Common myeloid progenitor, CD34-positive (primary cell): ENCODE measurements at places on chromosomes 12 and 14.

DNA sequence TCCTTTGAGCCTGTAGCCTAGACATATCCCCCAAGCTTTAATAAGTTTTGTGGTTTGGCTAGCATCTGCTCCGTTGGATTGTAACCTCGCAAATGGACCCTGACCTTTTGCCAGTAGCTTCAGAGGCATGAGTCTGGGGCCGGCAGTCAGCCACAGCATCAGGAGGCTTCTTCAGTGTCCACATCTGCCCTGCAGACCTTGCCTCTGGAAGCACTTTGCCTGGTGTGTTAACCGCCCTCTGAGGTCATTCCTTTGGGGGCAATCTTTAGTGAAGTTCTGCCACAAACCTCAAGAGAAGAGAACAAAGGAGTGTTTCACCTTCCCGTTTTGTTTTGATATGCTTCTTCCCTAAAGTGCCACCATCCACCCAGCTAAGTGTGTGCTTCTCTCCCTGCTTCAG lies 71.4 kb downstream of the GNS start:
- DNase-seq, result no peak

- no peak for DNase-seq
Measured at GRCh38 chr12:117441751-117442150, 80.3 kb upstream of the NOS1 start.

GRCh38 chr12:48030173-48030650 lies 25.9 kb upstream of the COL2A1 start:
- DNase-seq, result peak; percentile 49

DNA sequence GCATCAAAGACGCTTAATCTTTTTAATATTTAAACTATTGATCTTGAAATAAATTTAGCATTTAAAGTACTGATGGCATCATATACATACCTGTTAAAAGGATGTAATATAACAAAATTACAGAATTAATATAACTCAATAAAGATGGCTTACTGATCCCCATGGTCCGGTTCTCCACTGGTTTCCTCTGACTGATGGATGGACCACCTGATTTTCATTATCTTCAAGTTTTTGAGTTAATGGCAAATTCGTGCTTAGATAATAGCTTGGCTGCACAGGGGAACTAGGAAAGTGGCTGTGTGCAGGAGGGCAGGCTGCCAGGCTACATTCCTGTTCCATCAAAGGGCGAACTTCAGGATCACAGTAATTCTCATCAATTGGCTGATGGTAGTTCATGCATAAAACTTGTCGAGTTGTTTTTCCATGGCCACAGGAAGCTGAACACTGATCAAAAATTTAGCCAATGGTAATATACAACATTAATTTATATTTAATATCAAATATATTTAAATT lies 123.9 kb downstream of the ADAMTS20 start:
- DNase-seq, result no peak

GRCh38 chr12:27667540-27667939 lies 28.7 kb upstream of the REP15 start:
- DNase-seq, result peak; percentile 4

DNA sequence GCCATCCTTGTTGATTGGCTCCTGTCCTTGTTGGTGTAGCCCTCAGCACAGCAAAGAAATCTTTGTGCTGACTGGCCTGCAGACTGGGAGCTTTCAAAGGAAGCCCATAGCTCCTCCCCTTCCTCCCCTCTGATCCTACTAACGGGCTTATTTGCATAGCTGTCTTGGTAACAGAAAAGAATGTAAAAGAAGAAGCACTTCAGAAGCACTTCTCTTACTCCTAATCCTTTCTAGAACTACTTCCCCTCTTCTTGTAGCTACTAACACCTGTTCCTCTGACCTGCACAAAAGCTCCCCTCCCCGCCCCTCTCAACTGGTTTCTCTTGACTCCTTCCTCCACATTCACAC lies 14.3 kb upstream of the RIC8B start:
- peak; percentile 42 for DNase-seq

DNA sequence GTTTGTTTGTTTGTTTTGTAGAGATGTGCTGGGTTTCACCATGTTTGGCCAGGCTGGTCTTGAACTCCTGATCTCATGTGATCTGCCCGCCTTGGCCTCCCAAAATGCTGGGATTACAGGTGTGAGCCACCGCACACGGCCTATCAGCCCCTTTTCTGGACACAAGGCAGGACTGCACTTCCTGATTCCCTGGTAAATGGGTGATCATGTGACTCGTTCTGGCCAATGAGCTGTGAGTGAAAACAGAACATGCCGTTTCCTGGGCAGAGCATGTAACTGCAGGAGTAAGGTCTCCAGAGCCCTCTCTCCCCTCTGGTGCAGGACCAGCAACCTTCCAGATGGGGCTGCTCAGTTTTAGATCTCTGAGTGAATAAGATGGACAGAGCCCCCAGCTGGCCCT lies 92.7 kb downstream of the ITPK1 start:
- DNase-seq, result peak; percentile 46

- no peak for DNase-seq
Measured at GRCh38 chr14:63249092-63249491, 44.8 kb downstream of the RHOJ start.

DNA sequence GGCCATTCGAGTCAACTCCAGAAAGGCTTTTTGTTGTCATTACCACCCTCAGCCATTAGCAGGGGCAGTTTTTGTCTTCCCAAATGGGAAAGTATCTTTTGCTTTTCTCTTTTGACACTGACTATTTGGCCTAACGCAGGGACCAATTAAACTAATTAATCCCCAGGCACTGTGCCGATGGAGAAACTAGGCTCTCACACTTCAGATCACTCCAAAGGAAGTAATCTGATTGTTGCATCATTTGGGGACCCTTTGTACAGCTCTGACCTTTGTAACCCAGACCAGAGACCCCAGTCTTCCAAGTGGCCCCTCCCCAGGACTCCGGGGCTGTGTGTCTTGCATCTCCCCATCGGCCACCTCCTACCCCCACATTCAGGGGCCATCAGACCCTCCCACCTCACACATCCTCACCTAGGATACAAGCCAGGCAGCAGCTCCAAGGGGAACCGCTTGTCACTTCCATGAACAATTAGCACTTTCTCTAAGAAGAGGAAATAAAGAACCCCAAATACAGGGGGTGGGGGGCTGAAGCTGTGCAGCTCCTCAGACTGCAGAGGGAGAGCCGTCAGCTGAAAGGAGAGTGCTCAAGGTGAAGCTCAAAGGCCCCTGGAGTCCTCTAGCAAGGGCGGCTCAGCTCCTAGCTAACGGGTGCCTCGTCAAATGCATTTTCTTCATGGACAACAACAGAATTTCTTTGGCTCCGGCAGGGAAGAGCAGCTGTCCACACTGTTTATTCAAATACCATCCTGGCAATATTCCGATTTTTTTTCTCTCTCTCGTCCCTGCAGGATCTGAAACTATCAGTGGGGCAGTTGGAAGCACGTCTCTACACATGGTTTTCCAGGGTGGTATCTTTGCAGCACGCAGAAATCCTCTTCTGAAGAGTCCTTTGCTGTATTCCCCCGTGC lies 64.3 kb upstream of the DIO3 start:
- DNase-seq, result no peak

DNA sequence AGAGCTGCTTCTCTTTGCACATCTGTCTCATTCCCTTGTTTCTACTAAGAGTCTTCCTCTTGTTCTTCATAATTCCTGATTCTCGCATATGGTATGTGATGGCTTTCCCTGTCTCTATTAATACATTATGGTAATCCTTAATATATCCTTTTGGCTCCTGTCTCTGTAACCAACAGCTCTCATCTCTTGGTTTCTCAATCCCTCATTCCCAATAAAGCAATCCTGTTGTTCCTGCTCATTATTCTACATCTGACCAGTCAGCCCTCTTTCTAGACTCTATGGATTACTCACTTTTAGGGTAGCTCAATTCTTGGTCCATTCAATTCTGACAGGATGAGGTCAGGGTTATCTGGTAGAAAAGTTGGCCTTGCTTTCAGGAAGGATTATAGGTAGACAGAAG lies 349.9 kb downstream of the LRIG3 start:
- DNase-seq, result no peak

DNA sequence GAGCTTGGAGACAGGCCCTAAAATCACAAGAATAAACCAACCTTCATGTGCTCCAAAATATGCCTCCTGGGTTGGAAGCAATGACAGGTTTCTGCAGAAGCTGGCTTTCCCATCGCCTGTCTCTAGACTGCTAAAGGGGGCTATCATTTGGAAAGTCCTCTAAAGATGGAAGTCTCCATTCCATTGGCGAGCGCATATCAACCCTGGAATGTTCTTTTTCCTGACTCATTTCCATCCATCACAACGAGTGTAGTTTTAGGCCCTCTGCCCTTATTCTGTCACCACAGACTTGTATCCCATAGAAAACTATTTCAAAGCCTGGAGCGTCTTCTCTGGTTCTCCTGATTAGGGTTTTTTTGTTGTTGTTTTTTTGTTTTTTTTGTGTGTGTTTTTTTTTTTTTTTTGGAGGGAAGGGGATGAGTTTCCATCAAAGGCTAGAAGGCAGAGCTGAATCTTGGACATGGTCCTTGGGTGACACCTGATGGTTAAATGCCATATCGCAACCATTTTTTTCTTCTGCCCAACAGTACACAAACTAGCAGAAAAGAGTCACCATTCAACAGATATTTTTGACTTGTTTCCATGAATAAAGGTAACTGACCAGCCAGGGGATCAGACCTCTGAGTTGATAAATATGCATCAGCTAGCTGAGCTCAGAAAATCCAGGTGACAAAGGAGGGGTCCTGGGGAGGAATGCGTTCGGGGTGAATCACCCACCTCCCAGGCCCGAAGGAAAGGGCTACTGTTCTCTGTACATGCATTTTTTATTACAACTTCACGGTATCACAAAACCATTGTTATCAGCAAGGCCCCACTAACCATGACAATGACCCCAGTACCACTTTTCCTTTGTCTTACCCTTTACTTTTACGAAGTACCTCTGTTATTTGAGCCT lies 40.5 kb downstream of the KCNA5 start:
- DNase-seq, result peak; percentile 51

GRCh38 chr14:33516898-33517436 lies 433.9 kb downstream of the EGLN3 start:
- no peak for DNase-seq

- no peak for DNase-seq
Measured at GRCh38 chr12:89507015-89507824, 17.4 kb downstream of the GALNT4 start.

GRCh38 chr14:69630360-69630759 lies 19.0 kb downstream of the SUSD6 start:
- no peak for DNase-seq

- DNase-seq, result no peak
Measured at GRCh38 chr12:84631020-84631419, 281.6 kb downstream of the SLC6A15 start.

DNA sequence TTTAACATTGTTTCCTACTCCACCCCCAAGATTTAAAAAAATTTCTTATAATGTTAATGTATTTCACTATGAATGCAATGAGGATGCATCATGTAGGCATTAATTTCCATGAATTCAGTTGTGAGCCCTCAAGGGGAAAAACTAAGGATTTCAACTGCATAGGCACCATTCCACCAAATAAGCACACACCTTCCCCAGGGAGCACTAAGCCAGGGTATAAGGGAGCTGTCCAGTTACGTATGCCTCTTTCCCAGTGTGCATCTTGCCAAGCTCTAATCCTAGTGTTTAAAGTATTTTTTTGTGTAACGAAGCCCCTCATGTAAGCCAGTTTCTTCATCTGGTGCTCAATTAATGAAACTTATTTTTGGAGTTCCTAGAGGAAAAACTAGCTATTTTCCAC lies 6.6 kb downstream of the FERMT2 start:
- DNase-seq, result no peak

GRCh38 chr14:23727566-23728335 lies 91.6 kb downstream of the DHRS2 start:
- DNase-seq, result peak; percentile 40

DNA sequence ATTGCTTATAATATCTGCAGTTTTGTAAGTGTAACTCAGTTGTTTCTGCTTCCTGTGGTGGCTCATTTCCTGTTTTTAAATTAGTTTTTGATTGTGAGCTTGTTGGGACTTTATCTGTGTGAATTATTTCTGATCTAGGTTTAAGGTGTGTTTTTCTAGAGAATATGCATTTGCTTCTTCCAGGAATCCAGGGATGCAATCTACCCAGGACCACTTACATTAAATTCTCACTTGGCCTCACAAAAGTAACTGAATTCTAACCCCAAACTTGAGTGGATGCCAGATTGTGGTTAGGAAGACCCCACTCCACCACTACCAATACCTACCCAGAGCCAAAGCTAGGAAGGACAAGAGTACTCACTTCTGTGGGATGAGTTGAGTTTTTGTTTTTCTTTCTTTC lies 11.9 kb downstream of the STYX start:
- DNase-seq, result peak; percentile 45

- DNase-seq, result no peak
Measured at GRCh38 chr12:3606128-3606527, 115.1 kb downstream of the PRMT8 start.

DNA sequence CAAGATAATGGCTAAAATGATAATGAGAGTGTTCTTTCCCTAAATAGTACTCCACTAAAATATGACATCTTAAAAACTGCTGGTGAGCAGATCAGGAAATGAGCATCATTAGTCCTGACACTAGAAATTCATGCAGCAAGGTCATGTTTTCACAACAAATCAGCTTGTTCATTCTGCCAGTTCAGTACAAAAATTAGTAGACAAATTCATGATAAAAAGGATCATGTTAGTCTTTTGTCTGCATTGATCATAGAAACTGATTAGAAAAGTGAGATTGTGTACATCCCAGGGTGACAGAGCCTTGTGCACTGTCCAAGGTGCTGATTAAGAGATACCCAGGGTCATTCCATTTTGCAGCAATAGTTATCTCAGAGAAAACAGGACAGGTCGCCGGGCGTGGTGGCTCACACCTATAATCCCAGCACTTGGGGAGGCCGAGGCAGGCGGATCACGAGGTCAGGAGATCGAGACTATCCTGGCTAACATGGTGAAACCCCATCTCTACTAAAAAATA lies 163.6 kb downstream of the RIMBP2 start:
- peak; percentile 24 for DNase-seq

- no peak for DNase-seq
Measured at GRCh38 chr14:93993382-93993781, 3.7 kb upstream of the CCDC197 start.

DNA sequence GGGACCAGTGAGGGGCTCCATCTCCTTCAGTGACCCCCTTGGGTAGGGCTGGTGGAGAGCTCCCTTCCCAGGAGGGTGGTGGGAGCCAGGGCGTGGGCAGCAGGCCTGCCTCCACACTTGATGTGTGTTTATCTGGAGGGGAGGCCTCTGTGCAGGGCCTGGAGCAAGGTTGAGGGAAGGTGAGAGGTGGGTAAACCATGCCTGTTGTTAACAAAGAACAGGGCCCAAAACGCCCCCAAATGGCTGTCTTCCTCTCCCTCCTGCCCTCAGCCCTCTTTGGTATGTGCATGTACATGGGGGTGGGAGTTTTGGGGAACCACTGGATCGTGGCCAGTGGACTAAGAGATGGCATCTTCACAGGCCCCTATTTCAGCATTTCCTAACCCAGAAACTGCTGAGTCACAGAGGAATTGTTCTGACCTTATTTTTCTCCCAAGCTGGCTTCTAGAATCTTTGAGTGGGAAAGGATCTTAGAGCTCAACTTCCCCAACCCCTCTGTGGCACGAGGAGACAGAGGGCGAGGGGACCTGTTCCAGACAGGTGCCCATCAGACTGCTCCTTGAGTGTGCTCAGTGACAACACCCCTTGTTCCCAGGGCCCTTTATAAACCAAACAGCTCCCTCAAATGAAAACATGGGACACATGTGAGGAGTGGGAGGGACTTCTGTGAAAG lies 3.6 kb downstream of the SLC48A1 start:
- peak; percentile 65 for DNase-seq
